ENCODE measurements at places on chromosomes 12 and 14.

DNA sequence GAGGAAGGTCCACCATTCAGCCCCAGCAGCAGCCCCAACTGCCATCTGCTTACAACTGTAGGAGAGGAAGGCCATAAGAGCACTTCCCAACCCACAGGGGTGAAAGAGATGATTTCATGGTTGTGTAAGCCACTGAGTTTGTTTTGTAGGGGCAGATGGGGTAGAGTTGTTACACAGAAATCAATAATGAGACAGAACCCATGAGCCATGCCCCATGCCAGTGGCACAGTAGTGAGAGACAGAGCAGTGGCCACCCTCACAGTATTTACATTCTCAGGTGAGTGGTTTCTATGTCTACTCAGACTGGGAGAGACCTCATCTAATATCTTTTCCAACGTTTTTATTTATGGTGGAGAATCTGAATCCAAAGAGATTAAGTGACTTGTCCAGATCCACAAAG lies 68.6 kb downstream of the NUAK1 start:
- no peak for DNase-seq

- DNase-seq: no peak
These were observed 35.1 kb upstream of the KCNH3 start for GRCh38 chr12:49503674-49504180.

- no peak for DNase-seq
These were observed 181.5 kb downstream of the VRK1 start for GRCh38 chr14:96978525-96979272.

DNA sequence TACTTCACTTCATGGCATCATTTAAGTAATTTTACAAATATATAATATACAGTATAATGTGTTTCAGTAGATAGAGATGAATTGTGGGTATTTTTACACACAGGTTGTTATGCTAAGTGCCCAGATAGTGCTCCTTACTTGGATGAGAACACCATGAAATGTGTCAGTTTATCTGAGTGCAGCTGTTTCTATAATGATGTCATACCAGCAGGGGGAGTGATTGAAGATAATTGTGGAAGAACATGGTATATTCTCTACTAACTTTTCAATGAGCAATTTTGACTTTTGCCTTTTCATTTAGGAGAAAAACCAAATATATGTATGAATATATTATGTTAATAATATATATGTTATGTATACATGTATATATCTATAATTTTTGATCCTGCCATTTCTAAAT lies 221.6 kb downstream of the LRRK2 start:
- no peak for DNase-seq

DNA sequence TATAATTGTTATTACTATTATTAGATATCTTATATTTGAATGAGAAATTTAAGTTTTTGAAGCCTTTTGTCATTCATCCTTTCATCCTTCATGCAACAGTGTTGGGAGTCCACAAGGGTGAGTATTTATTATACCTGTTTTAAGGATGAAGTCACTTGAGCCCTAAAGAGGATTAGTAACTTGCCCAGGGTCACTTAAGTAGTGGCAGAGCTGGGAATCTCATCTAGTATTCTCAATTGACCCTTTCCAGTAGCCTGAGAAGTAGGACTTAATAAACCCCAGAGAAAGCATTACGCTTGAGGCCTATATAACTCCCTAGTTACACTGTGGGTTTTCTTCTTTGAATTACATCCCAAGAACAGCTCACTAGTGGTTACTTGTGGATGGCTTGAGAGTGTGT lies 119.8 kb downstream of the SRGAP1 start:
- DNase-seq: no peak

- no peak for DNase-seq
These were observed 263.0 kb upstream of the E2F7 start for GRCh38 chr12:77328326-77328725.

- no peak for DNase-seq
These were observed 53.8 kb downstream of the SFSWAP start for GRCh38 chr12:131764738-131765137.

- no peak for DNase-seq
These were observed 21.7 kb downstream of the GTF2A1 start for GRCh38 chr14:81199084-81199483.

DNA sequence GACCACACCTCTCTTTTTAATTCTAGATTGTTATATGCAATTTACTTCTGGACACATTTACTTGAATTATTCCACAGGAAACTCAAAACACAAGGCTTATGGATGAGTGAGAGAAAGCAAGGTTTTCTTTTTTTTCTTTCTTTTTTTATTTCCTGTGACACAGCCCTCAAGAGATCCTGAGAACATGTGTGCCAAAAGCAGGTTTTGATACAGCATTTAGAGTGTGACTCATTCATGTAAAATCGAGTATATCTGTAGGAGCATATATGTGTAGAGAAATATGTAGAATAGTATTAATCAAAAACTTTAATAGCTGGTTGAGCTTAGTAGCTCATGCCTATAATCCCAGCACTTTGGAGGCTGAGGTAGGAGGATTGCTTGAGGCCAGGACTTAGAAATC lies 4.4 kb upstream of the MAX start:
- no peak for DNase-seq

DNA sequence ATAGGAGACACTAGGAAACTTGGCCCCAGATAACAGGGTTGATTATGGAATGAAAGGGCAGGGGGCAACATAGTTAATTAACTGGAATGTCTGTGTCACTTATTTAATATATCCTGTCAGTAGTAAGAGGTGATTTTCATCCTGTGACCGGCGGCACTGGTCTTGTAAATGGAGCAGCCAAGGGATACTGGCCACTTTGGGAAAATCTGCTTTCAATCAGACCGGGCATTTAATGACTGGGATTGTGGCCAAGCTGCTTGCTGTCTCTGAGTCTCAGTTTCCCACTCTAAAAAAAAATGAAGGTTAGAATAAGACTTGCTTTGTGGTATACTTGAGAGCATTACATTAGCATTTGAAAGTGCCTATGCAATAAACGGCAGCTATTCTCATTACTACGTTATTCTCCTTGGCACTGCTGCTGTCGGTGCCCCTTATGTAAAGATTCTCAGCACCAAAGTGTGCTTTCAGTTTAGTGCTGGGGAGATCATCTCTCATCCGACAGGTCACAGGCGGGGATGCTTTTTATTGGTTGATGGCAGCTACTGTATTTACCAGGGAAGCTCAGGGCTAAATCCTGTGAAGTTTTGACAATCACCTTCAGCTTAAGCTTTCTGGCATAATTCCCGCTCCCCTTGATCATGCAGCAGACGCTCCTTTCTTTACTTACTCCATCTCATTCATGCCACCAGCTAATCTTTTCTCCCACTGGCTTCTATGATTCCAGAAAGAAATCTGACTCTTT lies 162.1 kb downstream of the ESRRB start:
- no peak for DNase-seq

Data from hippocampal formation (tissue), 2 donors.